Kasumi-1 (cell line): ENCODE measurements at places on chromosomes 1 and 21.
A peak's percentile ranks its signal among the peaks of the same experiment; 100 is the strongest.

DNA sequence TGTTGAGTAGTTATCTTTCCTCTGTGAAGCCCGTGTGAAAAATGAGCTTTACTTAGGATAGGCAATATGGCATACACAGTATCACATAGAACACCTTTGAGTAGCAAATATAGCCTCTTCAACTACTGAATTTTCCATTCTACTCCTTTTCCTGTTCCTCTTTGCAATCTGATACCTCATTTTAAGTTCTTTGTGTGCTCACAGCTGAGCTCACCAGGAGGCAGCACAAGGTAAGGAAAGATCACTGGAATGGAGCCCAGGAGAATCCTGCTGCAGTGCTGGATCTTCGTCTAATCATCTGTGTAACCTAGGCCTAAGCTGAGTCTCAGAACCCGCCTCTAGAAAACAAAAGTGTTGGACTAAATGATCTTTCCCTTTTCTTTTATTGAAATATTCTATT is 171.0 kb downstream of the LRRC40 start:
- DNase-seq: peak; percentile 57

DNA sequence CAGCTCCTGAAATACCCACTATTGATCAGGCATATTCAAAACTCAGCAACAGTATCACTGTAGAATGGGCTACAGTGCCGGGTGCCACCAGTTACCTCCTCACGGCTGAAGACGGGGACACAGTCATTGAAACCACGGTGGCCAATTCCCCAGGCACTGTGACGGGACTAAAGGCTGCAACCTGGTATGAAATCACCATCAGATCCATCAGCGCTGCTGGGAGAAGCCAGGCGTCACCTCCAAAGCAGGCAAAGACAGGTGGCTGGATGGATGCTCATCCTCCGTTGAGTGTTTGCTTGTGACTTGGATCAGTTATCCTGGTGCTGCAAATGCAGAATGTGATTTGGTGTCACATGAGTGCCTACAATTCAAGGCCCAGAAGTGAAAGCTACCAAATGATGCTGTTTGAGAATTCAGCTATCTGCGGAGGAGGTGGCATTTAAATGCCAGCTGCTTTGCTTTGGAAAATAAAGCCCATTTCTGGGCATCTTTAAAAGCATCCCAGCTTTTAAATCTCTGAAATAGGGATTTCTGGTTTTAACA is 5.1 kb downstream of the FNDC7 start:
- DNase-seq: no peak

- peak; percentile 35 for DNase-seq
Measured at GRCh38 chr1:114509596-114510273, 1.3 kb downstream of the TRIM33 start.

DNA sequence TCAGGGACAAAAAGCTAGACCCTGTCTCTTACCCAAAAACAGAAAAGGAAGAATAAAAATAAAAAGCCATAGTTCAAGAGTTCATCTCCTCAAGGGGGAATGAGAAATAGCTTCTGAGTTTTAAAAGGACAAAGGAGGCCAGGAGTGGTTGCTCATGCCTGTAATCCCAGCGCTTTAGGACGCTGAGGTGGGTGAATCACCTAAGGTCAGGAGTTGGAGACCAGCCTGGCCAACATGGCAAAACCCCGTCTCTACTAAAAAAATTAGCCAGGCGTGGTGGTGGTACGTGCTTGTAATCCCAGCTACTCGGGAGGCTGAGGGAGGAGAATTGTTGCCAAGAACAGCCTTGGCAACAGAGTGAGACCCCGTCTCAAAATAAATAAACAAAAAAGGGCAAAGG is 38.6 kb upstream of the CPLANE2 start:
- no peak for DNase-seq

- DNase-seq: peak; percentile 5
Measured at GRCh38 chr21:36902793-36903192, 63.7 kb downstream of the HLCS start.

- DNase-seq: no peak
Measured at GRCh38 chr21:15679630-15680029, 50.2 kb upstream of the USP25 start.
